ENCODE measurements at places on chromosomes 13 and 19. TPM values are rescaled to one million over a fixed set of nuclear protein-coding genes. Genes with fewer than 3 reads are reported as not detected.

Gene ZNF99
- not detected for total RNA-seq

Gene CLDND2
- not detected for total RNA-seq

Gene SLC25A41
- 1.7 TPM for total RNA-seq

Gene IQCN
- total RNA-seq, result 0.69 TPM

Gene SLC6A16
- not detected for total RNA-seq
